ENCODE measurements at places on chromosomes 3 and 15.

DNA sequence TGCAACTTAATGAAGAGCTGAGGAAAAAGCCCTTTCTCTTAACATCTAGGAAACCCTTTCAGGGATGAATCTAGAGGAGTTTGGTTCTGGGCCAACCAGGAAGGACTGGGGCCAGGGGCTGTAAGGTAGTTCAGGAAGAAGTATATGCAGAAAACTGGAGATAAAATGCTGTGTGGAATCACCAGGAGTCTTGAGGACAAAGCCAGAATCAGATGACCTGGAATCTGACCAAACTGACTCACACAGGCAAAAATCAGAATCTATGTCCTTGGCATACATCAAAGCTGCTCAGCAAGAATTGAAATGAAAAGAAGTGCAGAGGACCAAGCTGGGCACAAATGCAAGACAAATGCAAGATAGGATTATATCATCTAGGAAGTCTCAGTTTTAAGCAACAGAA lies 59.4 kb upstream of the ATP2C1 start:
- DNase-seq: no peak

DNA sequence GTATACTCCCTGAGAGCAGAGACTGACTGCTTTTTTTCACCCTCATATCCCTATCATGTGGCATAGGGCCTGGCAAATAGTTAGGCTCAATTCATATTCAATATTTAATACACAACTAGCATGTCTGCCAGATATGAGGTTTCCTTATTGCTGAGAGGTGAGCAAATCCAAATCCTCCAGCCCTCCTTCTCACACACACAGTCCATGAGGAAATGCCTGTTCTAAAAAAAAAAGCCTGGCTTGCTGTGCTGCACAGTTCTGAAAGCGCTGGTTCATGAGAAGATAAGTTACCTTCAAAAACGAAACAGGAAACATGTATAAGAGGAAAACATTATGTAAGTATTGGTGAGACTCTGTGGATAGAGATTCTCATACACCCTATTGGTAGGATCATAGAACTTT lies 15.5 kb upstream of the ACAP2 start:
- no peak for DNase-seq

DNA sequence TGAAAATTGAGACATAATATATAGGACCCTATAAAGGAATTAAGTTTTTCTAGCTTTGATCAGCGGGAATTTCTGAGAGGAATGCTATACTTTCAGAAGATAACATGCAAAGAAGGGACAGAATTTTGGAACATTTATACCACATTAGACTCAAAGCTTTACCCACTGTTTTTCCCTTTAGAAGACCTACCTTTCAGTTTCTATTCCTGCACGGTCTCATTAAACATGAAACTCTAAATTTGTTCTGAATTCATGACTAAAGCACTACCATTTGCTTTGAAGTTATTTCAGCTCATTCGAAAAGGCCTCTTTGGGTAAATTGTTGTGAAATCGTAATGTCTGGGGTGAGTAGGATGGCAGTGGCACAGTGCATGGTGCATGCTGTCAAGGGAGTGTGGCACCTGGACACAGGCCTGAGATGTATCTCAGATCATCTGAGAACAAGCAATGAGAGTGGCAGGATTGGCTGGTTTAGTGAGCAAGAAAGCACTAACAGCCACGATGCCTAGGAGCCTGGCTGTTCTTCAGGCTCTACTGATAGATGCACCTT lies 42.5 kb downstream of the CHCHD4 start:
- no peak for DNase-seq

DNA sequence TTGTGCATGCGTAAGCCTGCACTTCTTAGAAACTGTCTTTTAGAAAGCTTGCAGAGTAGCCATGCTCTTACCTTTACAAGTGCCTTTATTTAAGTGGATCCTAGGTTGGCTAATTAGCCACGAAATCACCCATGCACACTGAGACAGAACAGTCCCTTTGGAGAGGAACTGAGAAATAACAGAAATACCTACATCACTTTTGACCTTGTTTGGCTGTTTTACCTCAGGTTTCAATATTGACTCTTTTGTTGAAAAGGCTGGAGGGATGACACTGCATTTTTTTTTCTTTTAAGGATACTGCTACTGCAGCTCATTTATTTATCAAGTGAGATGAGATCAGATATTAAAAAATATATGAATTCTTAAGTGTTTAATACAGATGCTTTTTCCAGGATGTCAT lies 155.6 kb upstream of the GOLIM4 start:
- no peak for DNase-seq

GRCh38 chr3:39080026-39080425 lies 27.4 kb downstream of the GORASP1 start:
- no peak for DNase-seq

GRCh38 chr3:187762792-187763191 lies 17.5 kb upstream of the BCL6 start:
- DNase-seq: no peak

DNA sequence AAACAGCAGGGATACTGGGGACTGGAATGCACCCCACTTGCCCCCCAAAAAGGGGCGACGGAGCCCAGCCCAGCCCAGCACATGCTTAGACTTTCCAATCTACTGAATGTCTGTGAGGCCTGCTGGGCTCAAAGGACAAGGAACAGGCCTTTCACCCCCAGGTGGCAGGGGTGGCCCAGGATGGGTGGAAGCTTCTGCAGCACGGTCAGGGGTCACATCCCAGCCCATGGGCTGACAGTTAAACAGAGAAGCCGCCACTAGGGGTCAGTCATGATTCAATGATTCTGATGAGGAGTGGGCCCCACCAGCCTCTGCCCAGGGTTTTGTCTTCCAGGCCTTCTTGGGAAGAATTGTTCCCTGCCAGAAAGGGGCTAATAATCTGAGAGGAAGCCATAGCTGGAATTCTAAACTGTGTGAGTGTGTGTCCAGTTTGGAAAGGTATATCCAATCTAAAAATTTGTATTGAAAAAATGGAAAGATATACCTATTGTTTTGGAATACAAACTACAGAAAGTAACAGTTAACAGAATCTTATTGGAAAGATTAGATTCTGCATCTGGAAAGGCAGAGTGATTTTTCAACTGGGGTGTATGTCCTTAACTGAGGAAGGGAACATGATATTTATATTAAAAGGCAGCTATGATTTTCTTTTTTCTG lies 2.2 kb downstream of the CHRNB4 start:
- no peak for DNase-seq

DNA sequence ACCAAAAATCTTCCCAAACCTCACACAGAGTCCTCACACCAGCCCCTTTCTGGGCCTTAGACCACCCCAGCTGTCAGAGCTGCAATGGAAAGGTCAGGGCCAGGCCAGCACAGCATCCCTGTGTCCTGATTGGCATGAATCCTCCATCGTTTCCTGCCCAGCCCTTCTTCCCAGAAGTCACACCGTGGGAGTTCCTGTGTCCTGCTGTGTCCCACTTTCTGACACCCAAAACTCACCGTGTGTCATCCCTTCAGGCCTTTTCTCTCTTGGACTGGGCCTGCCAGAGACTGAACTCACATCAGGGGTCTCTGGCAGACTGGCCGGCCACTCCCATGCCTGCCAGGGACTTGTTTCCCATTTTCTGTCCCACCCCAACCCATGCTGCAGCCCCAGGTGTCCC lies 32.5 kb upstream of the CHRNB4 start:
- no peak for DNase-seq

DNA sequence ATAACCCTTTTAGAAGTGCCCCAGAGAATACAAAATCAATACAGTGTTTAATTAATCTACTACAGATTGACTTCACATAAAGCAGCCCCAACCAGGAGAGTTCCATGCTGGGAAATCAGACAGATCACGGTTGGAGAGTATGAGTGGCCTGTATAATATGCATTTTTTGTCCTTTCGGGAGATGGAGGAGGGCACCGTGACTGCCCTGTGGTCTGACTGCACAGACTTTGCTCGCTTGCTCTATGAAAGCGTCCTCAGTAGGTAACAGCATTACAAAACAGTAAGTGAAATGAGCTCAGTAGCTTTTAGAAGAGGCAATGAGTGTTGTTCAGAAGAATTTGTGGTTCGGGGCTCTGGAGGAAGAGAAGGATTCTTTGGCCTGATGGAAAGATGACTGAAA lies 34.2 kb upstream of the SKIL start:
- DNase-seq: no peak

DNA sequence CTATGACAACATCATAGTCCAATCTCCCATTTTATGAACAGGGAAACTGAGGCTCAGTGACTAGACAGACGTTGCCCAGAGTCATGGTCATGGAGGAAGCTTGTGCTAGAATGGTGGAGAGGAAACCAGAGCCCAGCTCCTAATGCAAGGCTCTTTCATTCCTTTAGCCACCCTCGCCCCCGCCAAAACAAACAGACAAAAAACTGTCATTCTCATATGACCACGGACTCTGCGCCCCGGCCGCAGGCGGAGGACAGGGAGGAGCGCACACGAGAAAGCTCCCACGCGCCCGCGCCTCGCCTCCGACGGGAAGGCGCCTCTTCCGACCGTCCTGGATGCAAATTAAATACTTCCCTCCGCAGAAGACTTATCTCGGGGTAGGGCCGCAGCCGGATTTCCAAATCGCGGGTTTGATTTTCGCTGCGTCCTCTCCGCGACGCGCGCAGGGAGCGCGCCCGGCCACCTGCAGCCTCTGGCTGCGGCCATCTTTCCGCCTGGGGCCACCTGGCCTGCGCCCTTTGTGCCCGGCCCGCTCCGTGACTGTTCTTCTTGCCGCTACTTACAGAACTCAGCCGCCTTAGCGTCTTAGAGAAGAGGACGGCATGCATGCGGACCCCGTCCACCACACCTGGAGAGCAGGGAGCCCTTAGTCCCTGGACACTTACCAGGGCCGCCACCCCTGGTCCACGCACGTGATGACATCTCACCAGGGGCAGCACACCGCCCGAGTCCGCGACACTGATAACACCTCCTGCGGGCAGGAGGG lies 670 bp upstream of the ATP13A3 start:
- no peak for DNase-seq

GRCh38 chr3:150068440-150069153 lies 97.9 kb upstream of the PFN2 start:
- no peak for DNase-seq

DNA sequence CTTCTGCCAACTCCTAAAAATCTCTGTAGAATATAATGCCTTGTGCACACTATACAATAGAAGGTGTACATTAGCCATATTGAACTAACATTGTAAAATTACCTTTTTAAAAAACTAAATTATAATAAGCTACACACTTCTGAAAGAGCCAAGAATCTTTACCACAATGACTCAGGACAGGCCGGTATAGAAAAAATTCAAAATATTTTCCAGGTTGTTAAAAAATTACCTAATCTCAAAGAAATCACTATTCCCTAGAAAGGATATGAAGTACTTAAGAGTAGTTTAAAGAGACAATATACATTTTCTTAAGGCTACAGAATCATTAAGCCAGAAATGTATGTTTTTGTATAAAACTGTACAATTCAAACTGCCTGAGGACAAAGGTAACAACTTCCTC lies 48.5 kb downstream of the TJP1 start:
- DNase-seq: no peak

- DNase-seq: no peak
Measured at GRCh38 chr3:42680806-42681205, 4.5 kb upstream of the KLHL40 start.

DNA sequence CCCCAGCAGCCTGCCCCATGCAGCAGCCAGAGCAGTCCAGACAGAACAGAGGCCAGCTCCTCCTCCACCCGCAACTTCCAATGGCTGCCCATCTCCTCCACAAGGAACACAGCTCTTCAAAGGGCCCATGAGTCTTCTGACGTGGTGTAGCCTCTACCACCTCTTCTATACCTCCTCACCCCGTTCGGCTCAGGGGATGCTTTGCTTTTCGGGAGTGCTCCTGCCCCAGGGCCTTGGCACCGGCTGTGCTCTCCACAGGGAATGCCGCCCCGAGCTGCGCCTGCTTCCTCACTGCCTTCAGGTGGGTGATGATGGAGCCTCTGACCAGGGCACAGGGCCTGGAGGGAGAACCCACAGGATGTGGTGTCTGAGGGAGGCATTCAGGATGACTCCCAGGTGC lies 14.6 kb downstream of the DNAJB8 start:
- no peak for DNase-seq

GRCh38 chr3:94121161-94121560 lies 58.3 kb downstream of the NSUN3 start:
- no peak for DNase-seq

GRCh38 chr3:126858401-126858800 lies 124.5 kb upstream of the PLXNA1 start:
- DNase-seq: no peak

DNA sequence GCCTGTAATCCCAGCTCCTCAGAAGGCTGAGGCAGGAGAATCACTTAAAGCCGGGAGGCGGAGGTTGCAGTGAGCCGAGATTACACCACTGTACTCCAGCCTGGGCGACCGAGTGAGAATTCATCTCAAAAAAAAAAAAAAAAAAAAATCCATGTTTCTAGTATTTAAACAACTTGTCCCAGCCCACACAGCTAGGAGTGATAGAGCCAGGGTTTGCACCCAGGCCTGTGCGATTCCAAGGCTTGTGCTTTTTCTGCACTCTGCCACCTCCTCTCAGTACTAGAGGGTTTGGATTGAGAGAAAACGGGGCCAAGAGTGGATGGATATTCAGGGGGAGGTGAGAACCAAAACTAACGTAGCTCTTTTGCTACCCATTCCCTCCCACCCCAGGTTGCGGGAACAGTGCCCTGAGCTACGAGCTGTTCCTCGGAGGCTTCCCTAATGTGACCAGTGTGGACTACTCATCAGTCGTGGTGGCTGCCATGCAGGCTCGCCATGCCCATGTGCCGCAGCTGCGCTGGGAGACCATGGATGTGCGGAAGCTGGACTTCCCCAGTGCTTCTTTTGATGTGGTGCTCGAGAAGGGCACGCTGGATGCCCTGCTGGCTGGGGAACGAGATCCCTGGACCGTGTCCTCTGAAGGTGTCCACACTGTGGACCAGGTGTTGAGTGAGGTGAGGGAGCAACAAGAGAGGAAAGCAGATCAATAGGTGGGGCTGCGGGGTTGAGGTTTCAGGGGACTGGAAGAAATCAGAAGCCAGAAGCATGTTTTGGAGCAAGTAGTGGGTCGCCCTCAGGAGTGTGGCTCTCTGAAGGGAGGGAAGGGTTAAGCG lies 4.1 kb downstream of the CAMK2N2 start:
- no peak for DNase-seq

GRCh38 chr15:44010089-44010488 lies 183.3 kb downstream of the WDR76 start:
- DNase-seq: no peak

DNA sequence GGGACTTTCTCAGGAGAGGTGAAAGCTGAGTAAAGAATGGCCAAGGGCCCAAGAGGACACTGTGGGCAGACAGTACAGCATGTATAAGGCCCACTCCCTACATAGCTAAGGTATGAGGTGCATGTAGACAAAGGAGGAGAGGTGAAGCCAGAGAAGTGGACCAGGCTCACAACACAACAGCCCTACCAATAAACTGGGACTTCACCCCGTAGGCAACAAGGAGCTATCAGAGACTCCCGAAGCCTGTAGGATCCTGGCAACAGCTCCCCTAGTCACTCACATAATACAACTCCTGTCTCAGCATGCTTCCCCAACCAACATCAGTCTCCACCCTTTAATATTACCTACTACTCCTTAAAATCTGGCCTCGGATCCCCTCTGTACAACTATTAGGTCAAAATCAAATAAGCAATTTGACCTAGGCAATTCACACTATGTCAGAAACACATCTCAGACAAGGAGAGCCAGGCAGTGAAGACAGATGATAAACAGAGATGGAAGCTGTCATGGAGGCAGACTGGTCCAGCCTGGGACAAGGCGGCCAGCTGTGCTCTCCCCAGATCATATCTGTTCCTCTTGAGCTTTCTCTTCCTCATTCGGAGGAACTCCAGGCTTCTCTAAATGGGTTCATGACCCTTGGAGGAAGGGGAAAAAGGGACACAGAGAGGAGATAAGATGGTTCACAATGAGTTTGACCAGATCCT lies 1.4 kb downstream of the XXYLT1 start:
- DNase-seq: no peak

GRCh38 chr15:81308260-81308659 lies 15.7 kb downstream of the STARD5 start:
- no peak for DNase-seq
